ENCODE measurements at places on chromosomes 3 and 15.

DNA sequence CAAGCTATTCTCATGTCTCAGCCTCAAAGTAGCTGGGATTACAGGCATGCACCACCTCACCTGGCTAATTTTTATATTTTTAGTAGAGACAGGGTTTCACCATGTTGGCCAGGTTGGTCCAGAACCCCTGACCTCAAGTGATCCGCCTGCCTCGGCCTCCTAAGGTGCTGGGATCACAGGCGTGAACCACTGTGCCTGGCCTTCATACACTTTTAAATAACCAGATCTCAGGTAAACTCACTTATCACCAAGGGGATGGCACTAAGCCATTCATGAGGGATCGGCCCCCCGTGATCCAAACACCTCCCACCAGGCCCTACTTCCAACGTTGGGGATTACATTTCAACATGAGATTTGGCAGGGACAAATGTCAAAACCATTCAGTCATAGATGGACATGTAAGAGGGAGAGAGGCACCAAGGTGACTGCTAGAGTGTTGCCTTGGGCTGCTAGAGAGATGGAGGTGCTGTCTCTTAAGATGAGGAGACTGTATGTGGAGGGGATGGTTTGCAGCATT, 13.3 kb upstream of the DOCK3 start:
- DNase-seq, result no peak

GRCh38 chr3:130527426-130527825, 10.4 kb downstream of the COL6A6 start:
- DNase-seq, result no peak

DNA sequence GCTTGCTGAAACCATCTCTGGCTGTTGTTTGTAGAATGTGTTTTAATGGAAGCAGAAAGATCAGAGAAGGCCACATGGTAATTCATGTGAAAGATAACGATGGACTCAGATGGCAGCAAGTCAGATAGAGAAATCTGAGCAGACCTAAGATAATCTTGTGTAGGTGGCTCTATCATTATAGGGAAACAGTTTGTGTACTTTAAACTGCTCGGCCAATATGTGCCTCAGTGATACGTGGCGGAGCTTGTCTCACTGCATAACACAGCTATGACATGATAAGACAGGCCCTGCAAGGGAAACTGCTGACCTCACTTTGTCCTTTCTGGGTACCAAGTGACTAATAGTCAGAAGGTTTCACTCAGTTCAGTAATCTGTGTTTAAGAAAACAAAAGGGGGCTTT, 51.0 kb downstream of the MME start:
- DNase-seq, result no peak

DNA sequence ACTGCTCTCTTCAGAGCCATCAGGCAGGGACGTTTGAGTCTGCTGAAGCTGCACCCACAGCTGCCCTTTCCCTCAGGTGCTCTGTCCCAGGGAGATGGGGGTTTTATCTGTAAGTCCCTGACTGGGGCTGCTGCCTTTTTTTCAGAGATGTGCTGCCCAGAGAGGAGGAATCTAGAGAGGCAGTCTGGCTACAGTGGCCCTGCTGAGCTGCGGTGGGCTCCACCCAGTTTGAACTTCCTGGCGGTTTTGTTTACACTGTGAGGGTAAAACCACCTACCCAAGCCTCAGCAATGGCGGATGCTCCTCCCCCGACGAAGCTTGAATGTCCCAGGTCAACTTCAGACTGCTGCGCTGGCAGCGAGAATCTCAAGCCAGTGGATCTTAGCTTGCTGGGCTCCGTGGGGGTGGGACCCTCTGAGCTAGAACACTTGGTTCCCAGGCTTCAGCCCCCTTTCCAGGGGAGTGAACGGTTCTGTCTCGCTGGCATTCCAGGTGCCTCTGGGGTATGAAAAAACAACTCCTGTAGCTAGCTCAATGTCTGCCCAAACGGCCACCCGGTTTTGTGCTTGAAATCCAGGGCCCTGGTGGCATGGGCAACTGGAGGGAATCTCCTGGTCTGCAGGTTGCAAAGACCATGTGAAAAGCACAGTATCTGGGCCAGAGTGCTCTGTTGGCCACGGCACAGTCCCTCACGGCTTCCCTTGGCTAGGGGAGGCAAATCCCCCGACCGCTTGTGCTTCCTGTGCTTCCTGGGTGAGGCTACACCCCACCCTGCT, 21.1 kb upstream of the ST6GAL1 start:
- peak; percentile 64 for DNase-seq

- no peak for DNase-seq
Observed at GRCh38 chr15:26355472-26356074, 417.3 kb downstream of the GABRB3 start.

DNA sequence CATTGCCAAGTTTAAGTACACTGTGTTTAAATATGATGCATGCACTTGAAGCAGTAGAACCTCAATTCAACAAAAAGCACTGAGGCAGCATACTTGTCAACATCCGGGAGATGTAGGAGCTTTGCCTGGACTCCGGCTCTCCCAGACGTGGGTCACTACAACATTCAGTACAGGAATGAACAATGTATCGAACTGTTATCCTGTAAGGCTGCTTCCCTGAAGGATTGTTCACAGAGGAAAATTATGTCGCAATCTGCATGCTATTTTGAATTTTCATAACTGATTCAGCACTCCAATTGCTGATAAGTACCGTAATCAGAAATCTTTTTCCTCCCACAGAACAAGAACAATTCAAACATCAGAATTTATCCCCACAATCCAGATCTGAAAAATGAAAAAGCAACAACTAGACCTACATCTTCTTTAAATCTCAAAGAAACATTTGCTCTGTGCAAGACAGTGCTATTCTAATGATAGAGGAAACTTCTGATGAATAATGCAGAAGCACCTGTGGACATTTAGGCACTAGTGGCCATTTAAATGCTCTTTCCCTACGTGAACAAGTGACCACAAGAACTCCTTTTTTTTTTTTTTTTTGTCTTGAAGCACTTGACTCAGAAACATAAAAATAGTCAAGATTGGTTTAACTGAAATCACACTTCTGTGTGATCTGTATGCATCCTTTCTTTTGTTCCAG, 113.4 kb downstream of the PLCH1 start:
- DNase-seq, result no peak
